ENCODE measurements at places on chromosomes 13 and 19. TPM values are rescaled to one million over a fixed set of nuclear protein-coding genes. Genes with fewer than 3 reads are reported as not detected.

POGLUT2 gene
- polyA plus RNA-seq = 1.7 TPM

C19orf85 gene
- 0.23 TPM for polyA plus RNA-seq

CNN1 gene
- polyA plus RNA-seq = 70.2 TPM

ACER1 gene
- 0.08 TPM for polyA plus RNA-seq

IL17D gene
- polyA plus RNA-seq = 0.68 TPM

CAPN12 gene
- 16.9 TPM for polyA plus RNA-seq

All from stomach (tissue), 19 donors.